SHP77 treated with DMSO at 0.1 percent for 48 hours (cell line): ENCODE measurements at places on chromosomes 4 and X.

- no peak for DNase-seq
These were observed 417.0 kb downstream of the AFF2 start for GRCh38 chrX:148917441-148917840.

GRCh38 chr4:2961811-2962441 is 1.3 kb downstream of the NOP14 start:
- DNase-seq: no peak

- no peak for DNase-seq
These were observed 177.9 kb downstream of the BEND2 start for GRCh38 chrX:18042776-18043175.

DNA sequence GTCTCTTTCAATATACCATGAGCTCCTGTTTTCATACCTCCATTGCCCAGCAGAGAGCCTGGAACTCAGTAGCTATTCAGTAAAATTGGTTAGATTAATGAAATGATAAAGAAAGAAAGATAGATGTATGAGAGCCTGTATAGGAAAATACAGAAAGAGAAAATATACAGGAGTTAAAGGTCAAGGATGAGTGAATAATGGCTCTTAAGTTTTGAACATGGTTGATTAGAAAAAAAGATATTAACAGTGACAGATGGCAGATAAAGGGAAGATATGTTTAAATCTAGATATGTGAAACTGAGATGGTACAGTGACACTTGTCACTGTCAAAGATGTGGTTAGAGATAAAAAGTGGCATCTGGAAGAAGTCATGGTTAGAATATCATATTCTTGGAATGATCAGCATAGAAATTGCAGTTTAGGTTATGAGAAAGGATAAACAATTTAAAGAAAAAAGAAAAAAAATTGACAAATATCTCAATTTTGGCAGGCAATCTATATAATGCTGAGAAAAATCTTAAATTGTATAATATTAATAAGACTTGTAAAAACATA is 179.2 kb downstream of the TBCK start:
- DNase-seq: no peak

GRCh38 chr4:14167876-14168510 is 540.5 kb upstream of the BOD1L1 start:
- no peak for DNase-seq

- no peak for DNase-seq
These were observed 81.3 kb upstream of the TMEM33 start for GRCh38 chr4:41853973-41854372.

GRCh38 chrX:119757646-119757978 is 776 bp upstream of the SOWAHD start:
- no peak for DNase-seq

- DNase-seq: no peak
These were observed 232.5 kb downstream of the ANKRD50 start for GRCh38 chr4:124480061-124480460.

- no peak for DNase-seq
These were observed 1176.7 kb downstream of the NLGN4X start for GRCh38 chrX:5051831-5052491.

DNA sequence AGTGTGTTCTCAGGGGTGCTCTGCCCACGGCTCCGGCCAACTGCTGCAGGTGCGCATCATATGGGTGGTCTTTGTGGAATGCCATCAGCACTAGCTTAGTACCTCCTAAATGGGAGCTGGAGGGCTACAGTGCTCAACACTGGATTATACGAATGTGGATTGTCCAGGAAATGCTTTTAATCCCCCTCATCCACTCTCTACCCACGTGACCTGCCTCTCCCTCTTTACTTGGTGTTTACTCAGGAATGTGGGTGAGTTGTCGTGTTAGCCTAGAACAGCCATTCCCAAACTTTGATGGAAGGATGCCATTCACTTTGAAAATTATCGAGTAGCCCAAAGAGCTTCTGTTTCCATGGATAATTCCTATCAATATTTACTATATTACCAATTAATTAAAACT is 150.8 kb downstream of the PTTG2 start:
- no peak for DNase-seq

DNA sequence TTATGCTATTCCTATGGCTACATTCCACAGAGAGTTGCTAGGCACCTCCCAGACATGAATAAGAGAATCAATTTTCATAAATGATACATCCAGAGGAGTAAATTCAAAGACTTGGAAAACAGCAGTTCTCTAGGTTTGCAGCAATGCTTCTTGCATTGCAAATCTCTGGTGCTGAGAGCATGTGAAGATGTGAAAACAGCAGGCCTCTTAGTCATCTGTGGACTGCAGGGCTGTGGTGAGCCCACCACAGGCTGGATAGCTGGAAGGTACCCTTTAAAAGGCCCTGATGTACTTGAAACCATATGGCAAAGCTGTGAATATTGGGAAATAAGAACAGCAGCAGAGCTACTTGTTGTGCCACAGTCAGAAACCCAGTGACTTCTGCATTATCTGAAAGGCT is 2135.9 kb downstream of the ARAP2 start:
- no peak for DNase-seq

GRCh38 chrX:153593811-153594500 is 5.0 kb downstream of the CCNQ start:
- DNase-seq: no peak

DNA sequence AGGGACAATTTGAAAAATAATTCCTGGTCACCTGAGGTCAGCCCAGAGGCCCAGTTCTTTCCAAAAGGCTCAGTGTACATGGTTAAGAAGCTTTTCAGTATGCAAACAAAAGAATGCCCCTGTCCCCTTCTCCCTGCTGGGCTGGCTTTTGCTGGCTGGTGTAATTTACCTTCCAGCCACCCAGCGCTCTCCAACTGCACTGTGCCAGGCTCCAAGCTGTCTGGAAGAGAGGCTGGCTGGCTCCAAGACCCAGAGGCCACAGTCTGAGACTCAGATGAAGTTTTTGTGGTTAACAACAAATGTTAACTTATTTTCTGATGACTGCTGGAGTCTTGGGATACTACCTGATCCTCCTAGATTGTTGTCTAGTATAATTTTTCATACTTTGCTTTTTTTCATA is 11.9 kb upstream of the KIT start:
- no peak for DNase-seq

- DNase-seq: peak; percentile 49
These were observed 220.8 kb downstream of the SPANXN3 start for GRCh38 chrX:143296521-143296920.

DNA sequence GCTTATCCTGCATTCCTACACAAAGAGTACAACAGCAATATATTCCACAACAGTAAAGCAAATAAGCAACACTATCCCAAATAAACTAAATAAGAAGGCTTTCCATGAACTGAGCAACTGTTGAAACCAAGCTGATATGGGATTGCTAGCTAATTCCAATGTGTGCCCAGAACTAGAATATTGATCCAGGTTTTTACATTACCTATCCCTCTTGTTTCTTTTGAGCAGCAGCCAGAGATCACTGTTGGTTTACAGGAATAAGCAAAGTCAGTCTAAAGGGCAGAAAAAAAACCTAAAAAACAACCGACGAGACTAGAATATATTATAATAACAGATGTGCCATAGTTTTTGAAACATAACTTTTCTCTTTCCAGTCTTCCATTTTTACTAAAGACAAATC is 22.4 kb upstream of the ADH4 start:
- no peak for DNase-seq

GRCh38 chrX:121014826-121015225 is 29.3 kb upstream of the CT47A1 start:
- DNase-seq: no peak

- DNase-seq: no peak
These were observed 431.5 kb upstream of the BOD1L1 start for GRCh38 chr4:14059006-14059405.

DNA sequence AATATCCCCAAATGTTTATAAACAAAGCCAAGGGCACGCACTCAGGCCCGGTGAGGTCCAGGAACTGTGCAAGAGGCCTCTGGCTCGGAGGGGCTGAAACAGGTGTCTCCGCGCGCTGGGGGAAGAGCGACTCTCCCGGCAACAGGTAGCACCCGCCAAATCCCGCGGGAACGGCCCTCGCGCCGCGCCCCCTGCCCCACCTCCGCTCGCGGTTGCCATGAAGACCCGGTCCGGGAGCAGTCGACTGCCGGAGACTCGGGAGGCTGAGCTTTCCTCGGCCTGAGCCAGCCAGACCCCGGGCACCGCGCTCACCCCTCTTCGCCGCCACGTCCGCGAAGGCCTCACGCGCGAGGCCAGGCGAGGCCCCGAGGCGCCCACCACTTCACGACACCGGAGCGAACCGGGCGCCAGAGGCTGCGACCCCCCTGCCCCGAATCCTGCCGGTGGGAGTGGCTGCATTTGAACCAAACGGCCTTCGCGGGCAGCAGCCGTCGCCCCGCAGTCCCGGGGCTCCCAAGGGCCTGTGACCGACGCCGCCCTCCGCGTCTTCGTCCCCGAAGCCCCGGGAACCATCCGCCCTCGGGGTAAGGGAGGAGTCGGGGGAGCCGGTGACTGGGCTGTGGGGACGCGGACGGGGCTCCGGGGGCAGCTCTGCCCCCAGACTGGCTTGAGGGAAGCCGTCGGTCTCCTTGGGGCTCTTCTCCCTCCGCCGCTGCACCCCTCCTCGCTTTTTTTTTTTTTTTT is at the start of gene NSUN7:
NSUN7 (plus strand) TSS at position 239 of the 744 bp plus-strand sequence. CDS start 739 bp downstream, outside the sequence.
- DNase-seq: no peak

- no peak for DNase-seq
These were observed 32.1 kb upstream of the VEGFD start for GRCh38 chrX:15416133-15416993.

DNA sequence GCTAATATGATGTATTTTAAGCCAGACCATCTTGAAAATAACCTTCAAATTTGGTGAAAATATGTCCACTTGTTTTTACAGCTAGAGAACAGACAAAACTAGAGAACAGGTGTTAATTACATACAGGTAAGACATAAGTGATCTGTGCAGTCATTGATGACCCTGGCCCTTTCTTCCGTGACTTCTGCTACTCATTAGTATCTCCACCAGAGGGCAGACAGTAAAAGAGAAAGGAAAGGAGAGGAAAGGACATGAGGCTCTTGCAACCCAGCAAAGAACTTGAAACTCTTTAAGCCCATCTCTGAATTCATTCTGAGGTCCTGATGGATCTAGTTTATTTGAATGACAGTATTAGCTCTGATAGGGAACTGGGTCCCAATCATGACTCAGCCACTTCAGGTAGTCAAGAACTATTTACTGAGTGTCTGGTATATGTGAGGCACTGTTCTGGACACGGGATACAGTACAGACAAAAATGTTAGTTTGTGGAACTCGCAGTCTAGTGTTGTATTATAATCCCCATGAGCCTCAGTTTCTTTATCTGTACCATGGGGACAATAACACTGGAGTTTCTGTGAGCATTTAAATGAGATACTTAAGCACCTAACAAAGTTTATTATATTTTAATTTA is 121.0 kb upstream of the TEX13D start:
- DNase-seq: peak; percentile 1

- DNase-seq: no peak
These were observed 119.8 kb downstream of the SPCS3 start for GRCh38 chr4:176439611-176440010.

- peak; percentile 59 for DNase-seq
These were observed 496 bp downstream of the FBXO8 start for GRCh38 chr4:174282836-174283506.

GRCh38 chr4:182600093-182600492 is 317.1 kb downstream of the DCTD start:
- no peak for DNase-seq

DNA sequence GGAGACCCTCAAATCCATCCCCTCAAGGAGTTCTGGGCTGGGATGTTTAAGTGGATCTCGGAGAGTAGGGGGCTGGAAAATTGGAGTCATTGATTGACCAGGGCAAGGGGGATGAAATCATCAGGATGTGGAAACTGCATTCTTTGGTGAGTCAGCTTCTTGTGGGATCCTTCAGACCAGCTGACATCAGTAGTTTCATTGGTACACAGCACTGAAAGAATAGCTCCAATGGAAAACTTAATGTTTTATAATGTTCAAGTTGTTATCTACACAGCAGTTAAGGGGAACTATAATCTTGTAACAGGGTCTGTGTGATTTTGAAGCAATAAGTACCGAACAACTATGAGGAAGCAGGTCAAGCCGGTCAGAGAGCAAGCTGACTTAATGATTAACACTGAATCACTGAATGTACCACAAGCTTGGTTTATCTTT is 506.1 kb downstream of the RPA4 start:
- DNase-seq: no peak

GRCh38 chr4:115272185-115272584 is 158.8 kb upstream of the NDST4 start:
- no peak for DNase-seq

GRCh38 chr4:73508651-73509050 is 27.1 kb downstream of the AFM start:
- DNase-seq: no peak

DNA sequence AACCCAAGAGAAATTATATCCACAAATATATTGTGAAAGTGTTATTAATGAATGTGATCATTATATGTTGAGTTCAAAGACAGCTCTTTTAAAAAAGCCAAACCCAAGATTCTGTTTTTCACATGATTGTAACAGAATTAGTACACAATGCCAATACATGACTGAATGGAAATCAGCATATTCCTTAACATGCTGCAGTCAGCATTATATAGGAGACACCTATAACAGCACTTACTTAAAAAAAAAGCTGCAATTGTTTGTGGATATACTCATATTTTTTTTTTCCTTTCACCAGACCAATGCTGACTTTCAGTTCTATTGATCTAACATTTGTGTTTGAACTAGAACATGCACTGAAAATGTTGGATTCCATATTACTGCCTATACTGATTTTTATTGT is 165.2 kb downstream of the CCSER1 start:
- DNase-seq: no peak

- DNase-seq: no peak
These were observed 16.1 kb upstream of the SAT1 start for GRCh38 chrX:23766650-23767551.

DNA sequence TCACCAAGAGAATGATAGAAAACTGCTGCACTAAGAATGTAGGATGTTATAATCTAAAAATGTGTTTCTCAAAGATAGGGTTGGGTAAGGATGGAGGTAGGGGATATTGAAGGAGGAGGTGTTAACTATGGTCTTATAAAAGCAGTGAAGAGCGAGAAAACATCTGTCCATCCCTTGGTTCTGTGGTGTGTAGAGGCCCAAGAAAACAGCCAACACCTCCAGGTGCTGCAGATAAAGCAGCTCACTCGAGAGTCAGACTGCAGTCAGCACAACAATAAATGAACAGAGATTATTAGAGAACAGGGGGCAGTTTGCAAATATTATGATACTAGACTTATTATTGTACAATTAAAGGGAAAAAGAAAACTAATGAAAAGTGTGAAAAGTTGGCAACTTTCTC is 141.5 kb downstream of the CAMK2D start:
- DNase-seq: no peak
